ENCODE measurements at places on chromosomes 1 and 21.

- DNase-seq: no peak
These were observed 295.4 kb upstream of the DAB1 start for GRCh38 chr1:57719274-57719673.

- DNase-seq: no peak
These were observed 172.7 kb downstream of the CRB1 start for GRCh38 chr1:197440715-197441114.

DNA sequence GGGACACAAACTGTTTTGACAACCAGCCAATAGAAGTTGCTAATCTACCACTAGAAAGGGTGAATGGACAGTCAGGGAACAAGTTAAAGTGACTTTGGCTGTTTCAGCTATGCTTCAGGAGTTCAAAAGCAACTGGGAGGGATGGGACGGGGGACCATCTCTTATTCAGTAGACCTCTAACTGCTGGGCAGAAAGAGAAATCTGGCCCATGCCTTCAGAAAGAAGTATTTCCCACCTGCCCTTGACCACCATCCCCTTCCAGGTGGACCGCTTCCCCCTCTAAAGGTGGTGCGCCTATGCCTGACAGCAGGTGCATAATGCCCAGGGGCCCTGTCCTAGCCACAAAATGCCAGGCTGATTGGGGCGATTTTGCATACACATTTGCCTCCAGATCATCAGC is 5.2 kb downstream of the ITPKB start:
- no peak for DNase-seq

GRCh38 chr1:239126884-239127283 is 259.5 kb upstream of the CHRM3 start:
- no peak for DNase-seq

GRCh38 chr1:15970911-15971310 is 5.0 kb downstream of the ZBTB17 start:
- no peak for DNase-seq

- no peak for DNase-seq
These were observed 262.9 kb downstream of the PTPRU start for GRCh38 chr1:29499104-29499650.

DNA sequence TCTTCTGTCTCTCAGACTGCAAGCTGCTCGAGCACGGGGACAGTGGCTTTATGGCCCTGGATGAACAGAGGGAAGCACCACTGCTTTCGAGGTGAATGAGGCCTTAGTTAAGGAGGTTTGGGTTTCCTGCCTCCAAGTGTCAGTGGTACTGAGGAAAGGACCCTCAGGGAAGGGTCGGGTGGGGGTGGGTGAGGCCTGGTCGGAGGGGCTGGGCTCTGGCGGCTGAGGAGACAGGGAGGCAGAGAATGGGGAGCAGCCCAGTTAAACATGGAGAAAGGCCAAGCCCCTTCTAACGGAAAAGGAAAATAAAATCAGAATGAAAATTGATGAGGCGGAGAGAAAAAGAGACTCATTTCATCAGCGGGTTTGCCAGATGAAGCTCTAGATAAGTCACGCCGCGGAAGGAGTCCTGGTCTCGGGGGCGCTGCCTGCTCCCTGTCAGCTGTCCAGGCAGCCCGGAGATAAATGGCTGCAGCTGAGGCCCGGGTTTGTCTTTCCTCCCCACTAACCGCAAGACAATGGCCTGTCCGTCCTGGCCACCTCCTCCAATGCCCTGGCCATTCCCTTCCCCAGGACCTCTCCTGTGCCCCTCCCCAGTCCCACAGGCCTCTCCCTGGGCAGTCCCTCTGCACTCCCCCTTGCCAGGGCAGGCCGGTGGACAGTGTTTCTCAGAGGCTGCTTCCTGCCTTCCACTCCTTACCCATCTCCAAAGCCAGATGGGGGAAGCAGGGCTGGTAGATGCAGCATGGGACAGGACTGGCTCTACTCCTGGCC is 55.2 kb downstream of the LRRN2 start:
- no peak for DNase-seq

DNA sequence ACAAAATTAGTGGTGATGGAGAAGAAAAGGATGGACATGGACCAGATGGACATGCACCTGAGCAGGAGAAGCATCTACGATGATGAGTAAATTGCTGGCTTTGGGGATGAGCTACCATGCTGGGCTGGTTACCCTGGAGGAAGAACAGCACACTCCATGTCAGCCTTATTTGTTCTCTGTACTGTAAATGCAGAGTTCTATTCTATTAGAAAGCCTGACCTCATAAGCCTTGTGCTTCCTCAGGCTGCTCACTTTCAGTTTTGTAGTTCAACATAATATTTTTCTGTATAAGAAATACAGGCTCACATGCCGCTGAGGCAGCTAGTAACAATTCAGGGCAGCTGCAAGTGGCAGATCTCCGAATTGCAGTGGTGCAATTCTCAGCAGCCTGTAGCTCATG is 249.6 kb downstream of the PLA2G4A start:
- DNase-seq: no peak

GRCh38 chr1:84366786-84367185 is 31.5 kb upstream of the DNASE2B start:
- no peak for DNase-seq

- peak; percentile 82 for DNase-seq
These were observed 3.3 kb upstream of the ZBTB18 start for GRCh38 chr1:244047621-244048255.

DNA sequence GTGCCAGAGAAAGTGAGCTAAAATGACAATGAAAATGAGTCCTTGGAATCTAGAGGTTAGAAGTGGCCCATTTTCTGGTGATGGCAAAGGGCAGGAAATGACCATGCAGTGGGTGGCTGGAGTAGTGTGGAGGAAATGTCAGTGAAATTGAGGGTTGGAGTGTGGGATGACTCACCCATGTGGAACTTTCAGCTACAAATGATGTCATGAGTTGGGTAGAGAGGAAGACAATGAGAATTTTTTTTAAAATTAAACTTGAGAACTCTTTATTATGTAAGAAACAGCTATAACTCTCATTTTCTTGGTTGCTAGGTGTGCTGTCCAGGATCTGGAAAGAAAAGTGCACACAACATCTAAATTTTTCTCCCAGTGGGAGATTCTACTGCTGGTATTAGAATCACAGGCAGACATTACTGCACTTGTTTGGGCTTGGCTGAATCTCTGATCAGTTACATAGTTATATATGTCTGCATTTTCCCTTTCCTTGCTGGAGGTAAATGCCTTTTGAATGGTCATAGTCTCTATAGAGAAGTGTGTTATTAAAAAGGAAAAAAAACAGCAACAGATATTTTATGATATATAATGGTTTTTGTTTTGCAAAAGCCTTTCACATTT is 56.8 kb upstream of the GNG12 start:
- no peak for DNase-seq

GRCh38 chr1:63027176-63027575 is 243.2 kb downstream of the ATG4C start:
- DNase-seq: no peak

DNA sequence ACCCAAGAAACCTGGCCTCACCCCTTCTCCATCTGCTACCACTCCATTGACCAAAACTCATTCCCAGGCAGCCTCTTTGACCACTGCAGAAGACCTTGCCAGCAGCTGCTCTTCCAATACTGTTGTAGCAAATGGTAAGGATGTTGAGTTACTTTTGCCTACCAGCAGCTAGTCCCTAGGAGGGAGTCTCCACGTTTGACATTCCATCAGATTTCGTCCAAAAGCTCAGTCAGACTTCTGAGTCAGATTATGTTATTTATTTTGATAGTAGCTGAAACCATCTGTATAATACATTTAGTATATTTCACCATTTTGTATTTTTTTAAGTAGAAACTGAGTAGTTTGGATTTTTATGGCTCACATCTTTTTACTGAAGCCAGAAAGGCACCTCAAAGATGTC is 51.5 kb upstream of the WNT2B start:
- no peak for DNase-seq

GRCh38 chr1:200627575-200628222 is 7.1 kb upstream of the KIF14 start:
- DNase-seq: no peak

GRCh38 chr1:23817633-23818032 is 7.6 kb downstream of the HMGCL start:
- DNase-seq: no peak

- no peak for DNase-seq
These were observed 587.2 kb downstream of the PTPRU start for GRCh38 chr1:29823561-29823960.

GRCh38 chr1:204846546-204846945 is 24.1 kb upstream of the NFASC start:
- DNase-seq: no peak

GRCh38 chr1:69738458-69739250 is 170.9 kb downstream of the LRRC7 start:
- no peak for DNase-seq

GRCh38 chr1:114108751-114109255 is 44.9 kb downstream of the SYT6 start:
- no peak for DNase-seq

- no peak for DNase-seq
These were observed 10.4 kb downstream of the DNAJC6 start for GRCh38 chr1:65319754-65320153.

- DNase-seq: no peak
These were observed 87.8 kb upstream of the MAP1LC3C start for GRCh38 chr1:242086706-242087105.
